Stimulated activated CD4-positive, alpha-beta T cell treated with anti-CD3 and anti-CD28 coated beads, Interleukin-12 subunit alpha, Interleukin-12 subunit beta, amount 100 ng/mL, for 24 hours (primary cell): ENCODE measurements at places on chromosomes 5 and 9.

DNA sequence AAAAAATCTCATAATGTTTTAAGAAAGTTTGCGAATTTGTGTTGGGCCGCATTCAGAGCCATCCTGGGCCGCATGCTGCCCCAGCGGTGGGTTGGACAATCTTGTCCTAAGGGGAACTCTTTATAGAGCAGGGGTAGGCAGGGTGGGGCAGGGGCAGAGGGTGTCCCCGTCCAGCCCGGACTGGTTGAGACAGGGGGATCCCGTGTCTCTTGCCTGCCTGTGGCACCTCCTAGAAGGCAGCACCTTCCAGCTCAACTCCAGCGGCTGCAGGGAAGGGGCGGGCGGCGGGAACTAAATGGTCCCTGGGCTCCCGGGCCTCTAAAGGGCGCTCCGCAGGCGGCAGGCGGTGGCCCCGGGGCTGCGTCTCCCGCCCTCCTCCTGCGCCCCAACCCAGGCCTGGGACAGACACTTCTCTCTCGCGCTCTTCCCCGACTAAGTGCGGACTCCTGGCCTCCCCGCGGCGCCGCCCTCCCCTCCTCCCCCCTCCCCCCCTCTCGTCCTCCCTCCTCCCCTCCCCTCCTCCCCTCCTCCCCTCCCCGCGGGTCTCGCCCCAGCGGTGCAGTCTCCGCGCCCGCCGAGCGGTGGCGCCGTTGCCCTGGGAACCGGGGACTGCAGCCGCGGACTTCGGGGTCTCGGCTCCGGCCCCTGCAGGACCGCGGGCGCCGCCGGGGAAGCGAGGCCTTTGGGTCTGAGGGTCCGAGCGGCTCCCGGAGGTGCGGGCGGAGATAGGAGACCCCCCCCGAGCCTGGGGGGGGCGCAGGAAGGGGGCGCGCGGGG is 132.6 kb downstream of the MRPL36 start:
- DNase-seq, result peak; percentile 39

DNA sequence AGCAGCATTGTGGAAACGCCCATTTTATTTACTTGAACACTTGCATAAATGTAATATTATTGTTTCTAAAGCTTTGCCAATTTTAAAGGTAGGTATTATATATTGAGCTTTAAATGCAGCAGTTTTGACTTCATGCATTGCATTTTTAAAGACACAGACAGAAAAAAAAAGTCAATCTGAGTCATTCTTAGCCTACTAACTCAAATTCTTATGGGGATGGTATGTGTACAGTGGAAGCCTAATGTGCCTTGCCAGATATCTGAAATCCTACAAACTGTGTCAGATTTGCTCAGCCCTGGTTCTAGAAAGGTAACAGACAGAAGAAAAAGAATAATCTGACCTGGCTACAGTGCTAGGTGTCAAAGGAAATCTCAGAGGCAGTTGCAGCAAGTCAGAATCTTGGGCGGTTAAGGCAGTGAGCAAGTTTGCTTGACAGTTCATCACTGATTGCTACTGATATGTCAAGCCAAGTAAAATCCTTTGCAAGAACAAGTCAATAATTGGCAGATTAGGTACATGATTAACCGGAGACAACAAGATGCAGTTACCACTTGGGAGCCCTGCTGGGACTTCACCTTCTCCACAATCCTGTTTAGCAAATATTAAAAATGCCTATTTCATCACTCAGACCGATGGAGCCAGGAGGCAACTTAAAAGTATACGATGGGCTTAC is 224.8 kb upstream of the WWC1 start:
- no peak for DNase-seq

- no peak for DNase-seq
Observed at GRCh38 chr5:148559461-148559860, 94.9 kb downstream of the HTR4 start.

DNA sequence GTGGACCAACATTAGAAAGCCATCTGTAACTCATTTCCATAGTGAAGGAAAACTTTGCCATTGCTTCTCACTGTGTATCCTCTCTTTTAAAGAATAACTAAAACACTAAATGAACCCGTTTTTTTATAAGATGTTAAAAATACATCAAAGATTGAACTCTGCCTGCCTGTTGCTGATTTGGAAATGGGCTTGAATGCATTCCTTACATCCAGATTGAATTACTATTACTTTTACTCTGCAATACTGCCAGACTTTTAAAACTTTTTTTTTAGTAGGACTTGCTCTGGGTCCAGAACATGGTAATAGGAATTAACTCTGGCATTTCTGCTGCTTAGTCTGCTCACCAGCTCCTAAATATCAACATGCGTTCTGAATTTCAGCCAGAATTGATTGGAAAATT is 176.8 kb upstream of the PAPPA start:
- DNase-seq, result no peak

- DNase-seq, result no peak
Observed at GRCh38 chr5:136174021-136174659, 18.8 kb downstream of the SMIM32 start.

GRCh38 chr9:20754556-20754955 is 70.5 kb downstream of the FOCAD start:
- no peak for DNase-seq

DNA sequence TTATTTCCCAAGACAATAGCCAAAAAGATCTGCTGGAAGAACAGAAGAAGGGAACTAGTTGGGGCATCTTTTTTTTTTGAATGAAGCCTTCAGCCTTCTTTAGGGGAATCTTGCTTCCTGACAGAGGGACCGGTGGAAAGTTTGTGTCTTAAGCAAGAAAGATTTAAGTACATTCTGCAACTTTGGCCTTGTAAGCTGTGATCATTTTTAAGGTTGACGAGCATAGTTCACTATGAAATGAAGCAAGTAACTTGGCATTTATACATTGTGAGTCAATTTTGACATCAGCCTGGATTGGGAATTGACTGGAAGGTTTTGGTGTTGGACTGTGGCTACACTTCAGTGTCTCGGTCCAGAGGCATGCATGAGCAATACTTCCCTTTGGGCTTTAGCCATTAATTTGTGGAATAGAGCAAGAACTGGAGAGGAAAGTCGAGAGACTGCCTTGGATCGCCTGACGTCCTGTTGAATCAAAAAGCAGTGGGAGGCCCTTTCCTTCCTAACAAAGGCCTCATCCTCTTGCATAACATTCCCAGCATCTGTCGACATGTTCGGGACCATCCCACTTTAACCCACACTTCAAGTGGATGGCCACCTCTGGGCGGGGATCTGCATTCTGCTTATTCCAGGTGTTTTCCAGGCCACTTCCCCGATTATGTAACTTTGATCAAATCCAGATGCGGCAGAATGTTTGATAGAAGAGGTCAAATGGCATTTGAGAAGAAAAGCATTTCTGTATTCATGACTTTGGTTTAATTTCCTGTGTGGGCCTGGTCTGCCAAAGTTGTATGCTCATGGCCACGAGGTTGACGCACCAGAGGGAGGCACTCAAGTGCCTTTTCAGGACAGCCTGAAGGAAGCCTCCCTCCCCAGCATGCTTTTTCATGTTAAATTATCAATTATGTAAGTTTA is 12.5 kb downstream of the ABL1 start:
- no peak for DNase-seq
